ENCODE measurements at places on chromosomes 1 and 21.

DNA sequence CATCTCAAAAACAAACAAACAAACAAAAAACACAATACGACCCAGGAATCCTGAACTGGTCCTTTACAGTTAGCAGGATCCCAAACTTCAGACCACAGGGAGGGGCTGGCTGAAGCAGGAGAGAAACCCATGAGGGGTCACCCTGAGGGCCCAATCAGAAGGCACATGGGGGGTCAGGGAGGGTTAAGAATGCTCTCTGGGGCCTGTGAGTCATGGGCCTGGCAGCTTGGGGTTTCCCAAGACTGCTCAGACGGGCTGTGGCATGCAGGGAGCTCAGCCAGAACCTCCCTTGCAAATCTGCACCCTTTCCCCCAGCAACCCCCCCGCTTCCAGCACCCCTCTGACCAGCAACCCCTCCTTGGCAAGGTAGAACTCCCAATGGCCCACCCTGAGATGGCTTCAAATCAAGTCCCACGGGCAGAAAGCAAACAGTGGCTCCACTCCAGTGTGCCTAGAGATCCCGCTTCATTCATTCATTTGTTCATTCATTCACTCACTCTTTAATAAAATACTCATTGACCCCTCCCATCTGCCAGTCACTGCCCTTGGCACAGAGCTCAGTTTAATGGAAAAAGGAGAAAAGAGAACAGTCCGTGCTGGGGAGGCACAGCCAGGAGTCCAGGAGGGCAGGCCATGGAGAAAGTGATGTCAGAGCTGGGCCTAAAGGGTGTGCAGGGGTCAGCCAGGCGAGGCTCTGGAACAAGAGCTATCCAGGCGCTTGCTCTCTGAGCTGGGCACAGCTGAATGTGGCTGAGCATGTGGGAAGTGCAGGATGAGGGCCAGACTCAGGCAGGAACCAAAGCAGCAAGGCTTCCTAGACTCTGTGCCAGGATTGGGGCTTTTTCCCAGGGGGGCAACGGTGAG, 8.2 kb downstream of the UQCRHL start:
- no peak for DNase-seq

DNA sequence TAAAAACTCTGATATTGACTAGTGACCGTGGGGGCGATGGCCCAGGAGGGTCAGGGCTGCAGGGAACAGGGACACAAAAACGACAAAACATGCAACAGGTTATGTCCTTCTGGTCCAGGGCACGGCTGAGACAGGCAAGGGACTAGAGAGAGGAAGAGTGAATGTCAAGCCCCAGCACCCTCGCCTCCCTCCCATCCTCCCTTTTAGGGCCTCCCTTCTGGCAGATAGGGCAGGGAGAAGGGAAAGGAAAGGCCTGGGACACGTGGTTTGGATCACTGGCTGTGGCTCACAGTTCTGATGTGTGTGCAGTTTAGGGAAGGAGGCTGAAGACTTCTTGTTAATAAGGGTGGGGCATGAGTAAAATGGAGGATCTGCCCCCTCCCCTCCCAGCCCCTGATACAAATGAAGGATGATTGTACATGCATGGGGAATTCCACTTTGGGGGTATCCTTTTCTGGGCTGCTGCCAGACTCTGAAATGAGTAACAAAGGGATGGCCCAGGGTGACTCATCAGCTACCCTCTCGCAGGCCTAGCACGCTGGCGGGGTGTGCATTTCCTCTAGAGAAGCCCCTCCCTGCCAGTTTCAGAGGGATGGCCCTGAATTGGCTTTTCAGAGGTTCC, 14.2 kb downstream of the CAPN2 start:
- peak; percentile 79 for DNase-seq

GRCh38 chr1:8373581-8374241, 55.8 kb downstream of the SLC45A1 start:
- no peak for DNase-seq

DNA sequence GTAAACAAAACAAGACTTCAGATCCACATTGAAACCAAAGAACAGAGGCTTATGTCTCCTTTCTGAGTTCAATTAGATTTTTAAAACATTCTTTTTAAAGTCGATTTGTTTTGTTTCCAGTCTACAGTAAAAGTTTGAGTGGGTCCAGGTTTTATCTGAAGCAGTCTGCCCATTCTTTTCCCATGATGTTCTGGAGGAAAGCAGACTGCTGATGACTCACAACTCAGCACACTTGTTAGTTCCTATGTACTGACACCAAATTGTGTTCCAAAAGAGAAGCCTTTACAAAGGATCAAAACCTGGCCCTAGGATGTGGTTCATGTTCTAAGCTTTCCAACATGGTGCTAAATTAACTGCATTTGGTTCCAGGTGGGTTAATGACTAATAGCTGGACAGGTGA, 11.4 kb upstream of the CCN1 start:
- DNase-seq = no peak

DNA sequence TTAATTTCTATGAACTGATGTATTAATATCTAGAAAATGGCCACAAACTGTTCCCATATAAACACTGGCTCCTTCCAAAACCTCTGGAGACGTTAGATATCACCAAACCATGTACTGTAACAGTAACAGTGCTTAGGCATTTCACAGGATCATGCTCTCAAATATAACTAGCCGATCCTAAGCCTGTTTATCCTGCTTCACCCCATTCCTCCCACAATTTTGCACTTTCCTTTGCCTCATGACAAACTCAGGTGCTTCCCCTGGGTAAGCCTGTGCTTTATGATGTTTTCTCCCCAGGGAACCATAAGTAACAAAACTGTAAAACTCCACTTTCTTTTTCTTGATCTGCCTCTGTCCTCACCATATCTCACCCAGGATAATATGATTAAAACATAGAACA, 452.3 kb downstream of the PLA2G4A start:
- no peak for DNase-seq

DNA sequence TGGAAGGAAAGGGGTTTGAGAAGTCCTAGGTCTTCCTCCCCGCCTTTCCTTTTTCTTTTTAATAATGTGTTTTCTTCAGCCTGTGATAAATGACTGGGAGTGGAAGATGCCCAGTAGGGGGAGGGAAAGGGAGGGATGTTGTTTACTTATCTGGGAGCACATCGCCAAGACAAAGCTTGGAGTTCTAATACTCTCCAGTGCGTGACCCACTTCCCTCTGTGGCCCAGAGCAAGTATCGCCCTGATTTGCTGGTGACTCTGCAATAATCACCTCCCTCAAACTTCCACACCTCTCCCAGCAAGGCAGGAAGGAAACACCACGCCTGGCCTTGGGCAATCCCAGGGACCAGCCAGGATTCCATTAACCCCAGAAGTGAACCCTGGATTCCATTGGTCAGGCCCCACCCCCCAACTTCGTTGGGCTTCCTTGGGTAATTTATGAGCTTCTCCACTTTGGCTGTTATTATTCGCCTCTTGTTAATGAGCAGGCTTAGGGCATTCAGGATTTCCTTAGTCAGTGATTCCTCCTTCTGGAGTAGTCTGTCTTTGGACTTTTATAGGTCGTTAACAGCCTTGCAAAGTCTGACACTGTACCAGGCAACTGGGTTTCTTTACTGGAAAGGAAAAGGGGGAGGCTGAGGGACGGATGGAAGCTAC, 24.3 kb upstream of the GRHL3 start:
- DNase-seq = no peak

- DNase-seq = no peak
Measured at GRCh38 chr21:29305561-29305960, 6.8 kb downstream of the BACH1 start.

DNA sequence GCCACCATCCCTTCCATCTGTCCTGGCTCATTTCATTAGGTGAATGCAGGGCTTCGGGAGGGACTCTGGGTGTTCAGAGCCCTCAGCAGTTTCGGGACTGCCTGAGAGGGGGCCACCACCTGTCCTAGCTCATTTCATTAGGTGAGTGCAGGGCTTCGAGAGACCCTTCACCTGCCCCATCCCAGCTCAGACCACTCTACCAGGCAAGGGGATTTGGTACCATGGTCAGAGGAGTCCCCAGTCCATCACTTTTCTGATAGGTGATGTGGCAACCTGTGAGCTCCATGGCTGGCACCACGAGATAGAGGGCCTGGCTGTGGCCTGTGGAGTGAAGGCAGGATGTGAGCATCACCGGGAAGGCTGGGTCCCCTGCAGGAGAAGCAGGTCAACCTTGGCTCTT, 32.9 kb upstream of the KDM4A start:
- DNase-seq = no peak

GRCh38 chr1:182299728-182300616, 91.6 kb downstream of the GLUL start:
- no peak for DNase-seq

DNA sequence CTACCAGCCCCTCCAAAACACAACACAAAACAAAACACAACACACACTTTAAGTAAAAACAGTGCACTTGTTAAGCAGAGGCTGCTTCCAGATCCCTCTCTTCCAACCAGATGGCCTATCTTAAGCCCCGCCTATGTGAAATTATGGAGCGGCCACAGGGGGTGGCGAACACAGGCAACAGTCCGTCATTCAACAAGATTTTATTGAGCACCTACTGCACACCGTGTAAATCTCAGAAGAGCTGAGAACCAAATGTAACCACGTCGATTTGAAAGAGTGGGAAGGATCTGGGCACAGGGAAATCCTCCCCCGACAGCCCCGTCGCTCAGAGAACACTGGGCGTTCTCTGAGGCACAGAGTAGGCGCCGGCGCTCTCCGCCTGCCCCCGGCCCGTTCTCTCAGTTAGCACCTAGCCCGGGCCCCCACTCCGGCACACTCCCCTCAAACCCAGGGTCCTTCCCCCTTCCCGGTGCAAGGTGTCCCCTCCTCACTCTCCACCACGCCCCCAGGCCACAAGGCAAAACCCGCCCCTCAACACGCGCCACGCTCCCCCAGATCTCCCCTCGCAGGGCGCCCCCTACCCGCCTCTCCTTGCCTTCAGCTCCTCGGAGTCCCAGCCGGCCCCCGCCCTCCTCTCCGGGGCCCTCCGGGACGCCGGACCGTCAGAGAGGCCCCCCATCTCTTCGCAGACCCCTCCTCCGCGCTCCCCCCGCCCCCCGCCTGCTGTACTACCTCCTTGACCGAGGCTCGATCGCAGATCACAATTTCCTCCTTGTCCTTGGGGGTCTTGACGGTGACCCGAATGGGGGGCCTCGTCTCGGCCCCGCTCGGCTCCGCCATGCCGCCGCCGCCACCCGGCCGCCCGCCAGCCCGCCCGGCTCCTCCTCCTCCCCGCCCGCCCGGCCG, 483 bp downstream of the UBQLN4 start:
- peak; percentile 58 for DNase-seq

- DNase-seq = no peak
Measured at GRCh38 chr1:187046293-187046692, 217.5 kb downstream of the PLA2G4A start.

GRCh38 chr21:37659874-37660273, 256.4 kb downstream of the KCNJ6 start:
- no peak for DNase-seq

DNA sequence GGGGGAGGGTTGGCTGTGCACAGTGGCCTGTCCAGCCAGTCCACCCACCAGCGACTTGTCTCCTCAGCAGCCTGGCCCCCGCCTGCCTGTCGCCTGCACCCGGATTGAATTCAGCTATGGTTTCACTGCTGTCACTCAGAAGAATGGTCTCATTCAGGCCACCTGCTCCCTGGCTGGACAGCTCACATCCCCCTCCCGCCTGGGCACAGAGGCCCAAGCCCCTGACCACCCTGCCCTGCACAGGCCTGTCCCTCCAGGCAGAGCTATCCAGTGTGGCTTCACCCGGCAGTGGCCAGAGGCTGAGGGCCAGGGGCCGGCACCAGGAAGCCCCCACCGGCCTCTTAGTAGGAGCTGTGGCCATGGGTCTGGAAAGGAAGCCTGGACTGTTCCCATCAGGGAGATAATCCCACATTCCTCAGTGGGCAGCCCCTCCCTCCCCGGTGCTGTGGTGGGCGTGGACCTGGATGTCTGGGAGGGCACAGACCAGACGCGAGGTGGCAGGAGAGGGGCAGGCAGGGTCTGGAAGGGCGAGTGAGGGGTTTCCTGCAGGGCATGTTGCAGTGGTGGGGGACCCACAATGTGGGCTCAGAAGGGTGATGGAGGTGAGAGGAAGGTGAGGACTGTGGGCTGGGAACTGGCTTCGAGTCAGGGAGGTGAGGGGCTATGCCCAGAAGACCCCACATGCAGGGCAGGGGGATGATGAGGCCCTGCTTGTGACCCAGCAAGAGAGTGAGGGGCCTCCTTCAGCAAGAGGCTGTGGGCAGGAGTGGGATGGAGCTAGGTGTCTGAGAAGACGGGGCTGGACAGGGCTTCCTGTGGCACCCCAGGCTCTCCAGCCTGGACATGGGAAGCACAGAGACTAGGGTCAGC, 30.4 kb downstream of the WNT9A start:
- DNase-seq = no peak

DNA sequence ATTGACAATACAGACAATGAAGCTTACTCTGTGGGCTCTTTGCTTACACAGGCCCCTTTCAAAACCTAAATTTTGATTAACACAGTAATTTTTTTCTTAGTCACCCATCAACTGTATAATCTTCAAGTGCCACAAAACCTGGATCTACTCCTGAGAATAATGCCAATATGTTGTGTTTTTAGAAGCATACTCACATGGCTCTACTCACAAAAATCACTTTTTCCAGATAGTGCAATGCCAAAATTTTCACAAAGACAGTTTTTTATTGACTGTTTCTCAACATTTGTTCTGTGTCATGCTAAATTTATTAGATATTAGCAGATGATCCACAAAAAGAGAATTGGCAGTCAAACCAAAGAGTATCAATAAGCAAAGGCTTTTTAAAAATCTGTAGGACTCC, 493.7 kb upstream of the C1orf87 start:
- DNase-seq = no peak

DNA sequence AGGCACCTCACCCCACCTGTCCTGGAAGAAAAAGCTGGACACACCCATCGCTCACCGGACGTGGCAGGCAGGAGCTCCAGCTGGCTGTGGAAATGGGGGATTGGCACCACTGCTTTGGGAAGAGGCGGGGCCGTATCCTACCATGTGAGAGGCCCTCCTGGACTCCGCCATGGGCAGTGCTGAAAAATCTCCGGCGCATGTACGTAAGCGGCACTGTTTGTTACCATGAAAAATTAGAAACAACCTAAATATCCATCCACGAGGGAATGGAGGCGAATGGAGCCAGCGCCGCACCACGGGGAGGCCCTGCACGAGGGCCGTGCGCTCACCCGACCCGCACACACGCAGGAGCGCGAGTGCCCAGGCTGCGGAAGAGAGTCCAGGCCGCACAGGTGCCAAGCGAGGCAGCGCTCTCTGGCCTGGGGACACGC, 3.1 kb downstream of the KRTAP10-8 start:
- no peak for DNase-seq

DNA sequence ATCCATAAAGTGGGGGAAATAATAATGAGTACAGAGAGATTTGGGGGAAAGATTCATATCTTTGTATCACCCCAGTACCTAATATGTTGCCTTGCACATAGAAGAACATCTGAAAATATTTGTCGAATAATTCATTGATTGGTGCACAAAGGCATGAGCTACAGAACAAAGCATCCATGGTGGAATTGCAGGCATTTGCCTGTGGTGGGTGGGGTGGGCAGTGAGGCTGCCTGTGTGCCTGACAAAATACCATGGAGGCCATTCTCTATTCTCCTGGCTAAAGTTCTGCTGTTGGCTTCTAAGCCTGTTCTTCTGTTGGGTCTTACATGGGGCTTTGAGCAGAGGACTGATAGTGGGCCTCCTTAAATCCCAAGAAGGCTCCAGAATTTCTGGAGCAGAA, 10.0 kb upstream of the KCNA10 start:
- DNase-seq = no peak

- no peak for DNase-seq
Measured at GRCh38 chr21:33801424-33802405, 113.9 kb downstream of the ATP5PO start.
